Thymus (tissue), 14 donors: ENCODE measurements at places on chromosomes 3 and 15. TPM values are rescaled to one million over a fixed set of nuclear protein-coding genes. Genes with fewer than 3 reads are reported as not detected.

The RBP2 gene
- 0.09 TPM for total RNA-seq

DNA sequence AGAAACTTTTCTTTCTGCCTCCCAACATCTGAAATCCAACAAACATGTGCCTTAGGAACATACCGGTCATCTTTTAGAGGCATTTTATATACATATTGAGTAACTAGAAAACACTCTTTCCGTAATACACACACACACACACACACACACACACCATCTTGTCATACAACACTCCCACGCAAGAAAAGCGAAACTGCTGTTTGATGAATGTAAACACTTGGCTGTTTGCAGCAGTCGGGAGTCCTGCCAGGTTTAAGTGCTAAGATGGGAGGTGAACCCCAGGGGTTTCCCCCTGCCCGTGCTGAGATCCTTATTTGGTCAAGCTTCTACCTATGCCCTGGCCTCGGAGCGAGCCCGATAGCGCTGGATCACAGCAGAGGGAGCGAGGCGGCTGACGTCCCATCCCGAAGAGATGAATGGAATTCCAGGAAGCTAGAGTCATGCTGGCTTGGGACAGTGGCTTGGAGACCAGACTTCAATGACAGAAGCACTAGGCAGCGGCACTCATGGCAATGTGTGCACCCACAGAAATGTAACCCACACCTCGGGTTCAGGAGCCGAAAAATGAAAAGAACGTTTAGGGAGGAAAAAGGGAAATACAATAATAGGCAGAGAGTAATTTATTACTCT, 1.3 kb upstream of the THBS1 start:
- H3K4me1 ChIP-seq, result peaks cover 5% of the 10 kb centered on the region
- H3K4me3 ChIP-seq, result no peak overlapping the region
- H3K27me3 ChIP-seq, result peaks cover 30% of the 10 kb centered on the region
- no peak for DNase-seq

DNA sequence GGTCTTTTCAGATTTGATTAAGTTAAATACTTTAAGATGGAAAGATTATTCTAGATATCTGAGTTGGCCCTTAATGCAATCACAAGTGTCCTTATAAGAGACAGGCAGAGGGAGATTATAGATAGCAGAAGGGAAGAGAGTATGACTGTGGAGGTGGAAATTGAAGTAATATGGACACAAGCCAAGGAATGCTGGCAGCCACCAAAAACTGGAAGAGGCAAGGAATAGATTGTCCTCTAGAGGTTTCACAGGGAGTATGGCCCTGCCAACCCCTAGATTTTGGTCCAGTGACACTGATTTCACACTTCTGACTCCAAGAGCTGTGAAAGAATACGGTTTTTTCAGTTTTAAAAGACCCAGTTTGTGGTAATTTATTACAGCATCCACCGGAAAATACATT, 1498.7 kb upstream of the CADM2 start:
- H3K4me1 ChIP-seq, result no peaks in the 10 kb centered on the region
- no peak overlapping the region for H3K4me3 ChIP-seq
- no peaks in the 10 kb centered on the region for H3K27me3 ChIP-seq
- no peaks in the 10 kb centered on the region for H3K36me3 ChIP-seq

DNA sequence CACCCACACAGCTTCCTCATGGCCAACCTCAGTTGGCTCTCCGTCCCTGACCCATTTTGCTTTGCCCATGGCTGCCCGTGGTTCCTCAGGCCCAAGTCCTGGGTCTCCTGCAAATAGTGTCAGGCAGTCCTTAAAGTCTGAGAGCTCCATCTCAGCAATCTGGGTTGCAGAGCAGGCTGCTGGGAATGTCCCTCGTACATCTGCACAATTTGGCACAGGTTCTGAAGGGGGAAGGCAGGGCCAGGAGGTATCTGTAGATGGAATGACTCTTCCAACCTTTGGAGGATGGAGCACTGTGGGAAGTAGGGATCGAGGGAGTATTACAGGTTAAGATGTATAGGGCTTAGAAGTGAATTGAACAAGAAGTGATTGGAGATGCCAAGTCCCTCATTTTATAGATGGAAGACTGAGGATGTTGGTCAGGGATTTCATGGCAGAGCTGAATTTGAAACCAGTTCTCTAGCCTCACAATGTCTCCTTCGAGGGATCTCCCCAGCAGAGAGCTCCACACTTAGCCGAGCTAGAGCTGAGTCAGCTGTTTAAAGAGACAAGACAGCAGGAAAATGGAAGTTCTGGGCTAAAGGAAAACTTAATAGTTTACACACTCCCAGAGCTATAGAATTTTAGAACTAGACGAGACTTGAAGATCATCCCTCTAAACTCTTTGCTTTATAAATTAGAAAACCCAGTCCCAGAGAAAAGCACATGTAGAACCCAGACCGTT, 9.2 kb downstream of the CKMT1A start:
- no peak overlapping the region for H3K4me3 ChIP-seq
- H3K27me3 ChIP-seq, result no peaks in the 10 kb centered on the region
- no peaks in the 10 kb centered on the region for H3K36me3 ChIP-seq
- H3K4me1 ChIP-seq, result no peaks in the 10 kb centered on the region
- H3K27ac ChIP-seq, result no peak overlapping the region

DNA sequence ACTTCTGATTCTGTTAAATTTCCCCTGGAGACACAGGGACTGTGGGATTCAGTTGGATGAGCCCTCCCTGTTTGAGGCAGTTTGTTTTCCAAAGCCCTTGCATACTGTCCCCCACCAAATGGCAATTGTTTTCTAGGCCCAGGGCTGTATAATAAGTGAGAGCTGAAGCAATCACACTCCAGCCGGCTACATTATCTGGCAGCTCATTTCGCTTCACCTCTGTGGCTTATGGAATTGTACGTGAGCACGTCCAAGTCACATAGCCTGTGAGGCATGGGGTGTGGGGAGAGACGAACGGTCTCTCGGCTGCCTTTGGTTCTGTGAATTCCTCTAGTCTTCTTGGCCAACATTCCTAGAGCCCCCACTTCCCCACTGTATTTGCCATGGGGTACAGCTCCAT, 10.7 kb downstream of the RBP2 start:
- H3K27me3 ChIP-seq, result no peaks in the 10 kb centered on the region
- H3K4me3 ChIP-seq, result no peak overlapping the region
- no peaks in the 10 kb centered on the region for H3K4me1 ChIP-seq
- H3K36me3 ChIP-seq, result no peaks in the 10 kb centered on the region
- no peak for DNase-seq

GRCh38 chr3:178966299-178967176, 105.1 kb downstream of the ZMAT3 start:
- no peaks in the 10 kb centered on the region for H3K36me3 ChIP-seq
- no peaks in the 10 kb centered on the region for H3K4me1 ChIP-seq
- H3K27me3 ChIP-seq, result no peaks in the 10 kb centered on the region

The CACNA2D3 gene
- 1.8 TPM for total RNA-seq

- no peak for DNase-seq
- no peaks in the 10 kb centered on the region for H3K4me1 ChIP-seq
- H3K4me3 ChIP-seq, result no peak overlapping the region
- no peak overlapping the region for H3K27ac ChIP-seq
- no peaks in the 10 kb centered on the region for H3K27me3 ChIP-seq
Observed at GRCh38 chr15:38789566-38789965, 225.0 kb upstream of the RASGRP1 start.

DNA sequence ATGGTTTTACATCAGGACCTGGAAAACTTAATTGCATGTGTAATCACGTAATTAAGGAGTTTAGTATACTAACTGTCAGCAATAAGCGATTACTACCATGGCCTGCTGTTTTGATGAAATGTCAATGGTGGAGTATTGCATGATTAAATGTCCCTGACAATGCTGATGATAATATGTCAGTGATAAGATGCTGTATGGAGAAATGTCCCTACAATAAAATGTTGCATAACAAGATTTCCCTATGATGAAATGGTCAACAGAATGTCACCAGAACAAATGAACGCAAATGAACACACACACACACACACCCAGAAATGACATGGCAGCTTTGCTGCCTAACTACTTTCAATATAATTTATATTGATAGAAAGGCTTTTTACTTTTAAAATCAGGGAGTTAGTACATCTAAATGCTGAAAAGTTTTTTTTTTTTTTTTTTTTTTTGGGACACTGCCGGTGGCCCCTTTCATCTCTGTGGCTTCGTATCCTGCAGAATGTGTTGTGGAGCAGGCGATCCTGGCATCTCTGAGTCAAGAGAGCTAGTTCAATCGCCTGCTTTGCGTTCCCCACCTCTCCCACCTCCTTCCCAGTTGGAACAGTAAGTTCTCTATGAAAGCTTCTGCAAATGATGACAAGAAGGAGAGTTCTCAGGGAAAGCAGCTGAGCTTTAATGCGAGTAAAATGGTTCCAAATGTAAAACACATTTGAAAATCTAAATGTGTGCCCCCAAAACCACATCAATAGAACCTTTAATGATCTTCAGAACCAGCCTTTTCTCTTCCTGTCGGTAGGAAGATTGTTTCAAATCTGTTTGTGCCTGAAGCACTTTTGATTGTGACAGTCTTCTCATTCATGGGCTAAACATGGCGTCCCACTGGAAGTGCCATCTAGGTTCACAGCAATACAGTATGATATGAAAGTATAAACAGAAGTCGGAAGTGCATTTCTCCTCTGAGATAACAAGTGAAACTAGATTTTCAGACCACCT, 170.1 kb upstream of the GBE1 start:
- no peaks in the 10 kb centered on the region for H3K27me3 ChIP-seq
- no peak overlapping the region for H3K4me3 ChIP-seq
- no peaks in the 10 kb centered on the region for H3K4me1 ChIP-seq

The SSUH2 gene
- total RNA-seq, result 0.47 TPM

The CPEB1 gene
- 0.09 TPM for total RNA-seq

The SPESP1 gene
- 3.7 TPM for total RNA-seq

The MASP1 gene
- total RNA-seq, result 0.14 TPM

- no peak overlapping the region for H3K27ac ChIP-seq
- H3K36me3 ChIP-seq, result no peaks in the 10 kb centered on the region
- no peaks in the 10 kb centered on the region for H3K27me3 ChIP-seq
- H3K4me3 ChIP-seq, result no peak overlapping the region
- DNase-seq, result no peak
- H3K4me1 ChIP-seq, result no peaks in the 10 kb centered on the region
Observed at GRCh38 chr3:152556731-152557254, 278.1 kb upstream of the P2RY1 start.

DNA sequence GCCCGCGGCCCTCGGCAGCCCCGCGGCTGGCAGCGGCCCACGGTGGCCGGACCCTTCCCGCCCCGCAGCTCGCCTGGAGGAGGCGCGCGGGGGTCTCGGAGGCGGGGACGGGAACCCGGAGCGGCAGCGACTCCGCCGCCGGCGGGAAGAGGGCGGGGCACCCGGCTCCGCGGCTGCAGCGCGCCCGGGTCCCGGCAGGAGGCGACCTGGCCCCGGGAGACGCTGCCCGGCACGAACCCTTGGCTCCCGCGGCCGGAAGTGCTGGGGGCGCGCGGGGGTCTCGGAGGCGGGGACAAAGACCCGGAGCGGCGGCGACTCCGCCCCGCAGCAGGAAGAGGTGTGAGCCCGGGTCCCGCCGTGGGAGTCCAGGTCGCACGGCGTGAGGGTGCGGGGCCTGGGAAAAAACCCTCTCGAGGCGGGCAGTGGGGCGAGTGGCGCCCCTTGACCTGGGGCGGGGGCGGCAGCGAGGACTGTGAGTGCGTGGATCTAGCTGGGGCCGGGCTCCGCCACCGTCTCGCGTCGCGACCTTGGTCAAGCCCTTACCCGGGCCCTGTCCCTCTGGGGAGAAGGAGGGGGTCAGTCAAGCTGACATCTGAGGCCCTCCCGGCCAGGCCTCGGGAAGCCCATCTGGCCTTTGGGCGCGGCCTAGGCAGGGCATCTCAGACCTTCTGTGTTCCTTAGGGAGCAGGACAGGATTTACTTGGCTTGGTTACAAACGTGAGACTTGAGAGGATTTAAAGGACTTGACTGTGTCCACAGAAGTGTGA, at the start of gene CIB2:
CIB2 (minus strand) TSS at position 151 of the 767 bp plus-strand sequence. CDS start 230 bp downstream, outside the sequence.
- H3K27me3 ChIP-seq, result no peaks in the 10 kb centered on the region
- peaks cover 36% of the 10 kb centered on the region for H3K4me1 ChIP-seq
- no peaks in the 10 kb centered on the region for H3K36me3 ChIP-seq
- DNase-seq, result peak; percentile 64

The ZPLD1 gene
- 0.09 TPM for total RNA-seq

DNA sequence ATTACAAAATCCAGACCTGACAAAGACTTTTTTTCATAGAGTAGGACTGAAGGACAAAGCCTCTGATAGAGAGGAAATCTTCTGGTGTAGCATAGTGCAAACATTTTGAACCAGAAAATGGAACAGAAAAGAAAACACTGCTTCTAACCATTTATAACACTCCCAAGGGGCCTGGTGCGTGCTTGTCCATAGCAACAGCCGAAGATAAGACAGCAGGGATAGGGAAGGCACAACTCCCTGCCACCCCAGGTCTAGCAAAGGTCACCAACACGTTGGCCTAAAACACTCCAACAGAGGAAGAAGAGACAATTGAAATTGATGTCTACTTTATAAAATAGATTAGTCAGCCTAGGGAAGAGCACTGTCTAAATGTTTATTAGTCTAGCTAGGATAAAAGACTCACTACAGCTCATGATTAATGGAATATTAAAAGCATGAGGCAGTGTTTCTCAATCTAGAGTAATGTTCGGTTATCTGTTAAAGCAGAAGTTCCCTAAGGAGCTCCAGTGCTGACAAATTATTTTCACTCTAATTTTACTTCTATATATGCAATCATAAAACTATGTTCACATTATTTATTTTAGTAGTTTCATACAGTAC, 145.2 kb downstream of the P3H2 start:
- no peaks in the 10 kb centered on the region for H3K27me3 ChIP-seq
- H3K4me1 ChIP-seq, result no peaks in the 10 kb centered on the region
- no peaks in the 10 kb centered on the region for H3K36me3 ChIP-seq
- H3K27ac ChIP-seq, result no peak overlapping the region
- H3K4me3 ChIP-seq, result no peak overlapping the region
- no peak for DNase-seq

- no peaks in the 10 kb centered on the region for H3K36me3 ChIP-seq
- H3K27me3 ChIP-seq, result no peaks in the 10 kb centered on the region
- H3K4me3 ChIP-seq, result no peak overlapping the region
- H3K4me1 ChIP-seq, result no peaks in the 10 kb centered on the region
- H3K27ac ChIP-seq, result no peak overlapping the region
Observed at GRCh38 chr3:76702676-76703075, 337.2 kb upstream of the ROBO2 start.

- H3K36me3 ChIP-seq, result no peaks in the 10 kb centered on the region
- no peak overlapping the region for H3K27ac ChIP-seq
- no peaks in the 10 kb centered on the region for H3K27me3 ChIP-seq
- no peak for DNase-seq
- H3K4me3 ChIP-seq, result no peak overlapping the region
Observed at GRCh38 chr15:37059086-37059485, 41.3 kb downstream of the MEIS2 start.

- no peaks in the 10 kb centered on the region for H3K27me3 ChIP-seq
- H3K36me3 ChIP-seq, result no peaks in the 10 kb centered on the region
- H3K27ac ChIP-seq, result no peak overlapping the region
- no peaks in the 10 kb centered on the region for H3K4me1 ChIP-seq
- no peak for DNase-seq
- no peak overlapping the region for H3K4me3 ChIP-seq
Observed at GRCh38 chr3:99499235-99500158, 138.9 kb upstream of the COL8A1 start.

- H3K4me3 ChIP-seq, result no peak overlapping the region
- no peaks in the 10 kb centered on the region for H3K36me3 ChIP-seq
- no peak overlapping the region for H3K27ac ChIP-seq
- H3K27me3 ChIP-seq, result no peaks in the 10 kb centered on the region
Observed at GRCh38 chr3:189862385-189862998, 231.3 kb downstream of the TP63 start.
